ENCODE measurements at places on chromosomes 16 and 17.
A peak's percentile ranks its signal among the peaks of the same experiment; 100 is the strongest.

- DNase-seq: no peak
Observed at GRCh38 chr17:28610376-28610775, 3.6 kb downstream of the RSKR start.

- no peak for DNase-seq
Observed at GRCh38 chr17:9533441-9533840, 42.2 kb downstream of the STX8 start.

GRCh38 chr16:81544700-81545271 lies 100.2 kb downstream of the CMIP start:
- no peak for DNase-seq

DNA sequence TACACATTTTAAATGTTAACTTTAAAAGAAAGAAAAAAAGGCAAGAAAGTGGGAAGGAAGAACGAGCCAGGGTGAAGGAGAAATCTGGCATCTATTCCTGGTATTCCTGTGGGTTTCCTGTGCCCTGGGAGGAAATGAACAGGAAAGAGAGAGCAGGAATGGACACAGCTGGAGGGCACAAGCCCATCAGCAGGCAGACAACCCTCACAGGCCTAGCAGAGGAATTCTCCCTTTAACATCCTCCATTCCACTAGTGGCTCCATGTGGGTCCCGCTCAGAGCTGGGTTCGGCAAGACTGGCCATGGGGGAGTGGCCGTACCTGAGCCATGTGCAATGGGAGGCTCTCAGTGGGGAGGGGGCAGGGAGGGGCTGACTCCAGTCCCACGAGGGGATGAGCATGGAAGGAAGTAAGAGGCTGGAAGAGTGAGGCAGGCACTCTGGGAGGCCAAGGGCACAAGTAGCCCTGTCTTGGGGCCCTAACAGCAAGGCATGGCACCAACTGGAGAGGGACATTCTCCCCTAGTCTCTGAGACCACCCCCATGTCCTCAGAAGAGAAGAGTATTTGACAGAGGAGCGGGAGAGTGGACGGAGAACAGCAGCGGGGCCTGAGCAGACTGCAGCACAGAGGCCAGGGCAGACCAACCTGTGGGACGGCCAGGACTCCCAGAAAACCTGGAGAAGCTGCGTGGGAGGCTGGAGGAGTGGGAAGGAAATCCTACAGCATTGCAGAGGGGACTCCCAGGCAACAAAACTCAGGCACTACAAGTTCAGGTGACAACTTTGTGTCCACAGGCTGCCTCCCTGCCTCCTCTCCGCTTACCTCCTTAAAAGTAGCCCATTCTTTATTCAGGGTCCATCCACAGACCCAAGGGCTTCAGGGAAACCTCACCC lies 30.2 kb downstream of the TK2 start:
- DNase-seq: no peak

DNA sequence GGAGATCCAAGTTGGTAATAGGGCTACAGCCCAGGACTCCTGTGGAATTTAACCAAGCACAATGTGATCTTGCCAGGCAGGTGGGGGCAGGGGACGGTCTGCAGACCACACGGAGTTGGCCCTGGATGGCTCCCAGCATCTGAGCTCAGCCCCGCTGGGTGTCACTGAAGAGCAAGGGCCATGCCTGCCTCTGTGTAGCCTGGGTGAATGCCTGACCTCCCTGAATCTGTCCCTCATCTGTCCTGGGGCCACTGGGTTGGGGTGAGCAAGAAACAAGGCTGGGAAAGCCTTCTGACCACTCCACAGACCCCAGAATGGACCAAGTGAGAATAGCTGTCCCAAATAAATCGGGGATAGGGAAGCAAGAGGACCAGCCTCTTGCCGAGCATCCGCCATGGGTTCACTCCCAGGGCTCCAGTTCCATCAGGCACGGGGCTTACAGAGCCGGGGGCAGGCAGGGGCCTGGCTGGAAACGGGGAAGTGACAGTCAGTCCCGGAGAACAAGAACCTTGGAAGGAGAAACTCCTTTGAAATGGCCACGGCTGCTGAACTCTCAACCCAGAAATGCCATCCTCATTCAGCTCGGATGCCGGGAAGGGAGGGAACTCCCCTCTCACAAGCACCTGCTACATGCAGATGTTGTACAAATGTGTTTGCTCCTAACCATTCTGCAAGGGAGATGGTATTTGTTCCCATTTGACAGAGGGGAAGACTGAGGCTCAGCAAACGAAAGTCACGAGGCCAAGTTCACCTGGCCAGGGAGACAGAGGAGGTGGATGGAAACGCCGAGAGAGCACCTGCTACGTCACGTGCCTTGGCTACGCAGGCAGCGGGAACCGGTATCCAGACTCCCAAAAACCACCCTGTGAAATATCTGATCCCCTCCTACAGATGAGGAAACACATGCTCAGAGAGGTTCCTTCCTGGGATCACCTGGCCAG lies 50.0 kb downstream of the RMI2 start:
- DNase-seq: peak; percentile 35
